ENCODE measurements at places on chromosomes 3 and 15.

DNA sequence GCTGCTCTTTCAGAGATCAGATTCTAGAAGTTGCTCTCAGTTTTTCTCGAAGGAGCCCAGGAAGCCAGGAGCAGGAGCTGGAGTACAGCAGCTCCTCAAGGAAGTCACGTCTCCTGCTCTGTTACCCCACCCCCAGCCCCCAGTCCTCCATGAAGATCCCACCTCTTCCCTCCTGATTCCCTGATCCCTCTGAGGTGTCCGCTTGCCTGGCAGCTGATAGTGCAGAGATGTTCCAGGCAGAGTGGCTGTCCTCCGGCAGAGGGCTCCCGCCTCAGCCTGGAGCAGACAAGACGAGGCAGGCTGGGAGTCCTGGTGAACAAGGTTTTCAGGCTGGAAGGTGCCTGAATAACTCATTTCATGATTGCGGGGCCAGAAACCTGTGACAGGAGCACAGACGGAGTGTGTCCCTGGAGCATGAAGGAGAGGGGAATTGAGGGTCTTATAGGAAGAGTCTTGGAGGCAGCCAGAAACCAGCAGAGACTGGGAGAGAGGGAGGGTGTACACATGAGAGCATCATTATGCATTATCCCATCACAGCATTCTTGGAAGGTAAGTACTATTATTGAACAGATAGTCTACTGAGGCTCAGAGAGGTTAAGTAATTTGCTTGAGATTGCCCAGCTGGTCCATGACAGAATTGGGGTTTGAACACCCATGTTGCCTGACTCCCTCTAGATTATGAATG is 1.2 kb downstream of the HRH1 start:
- DNase-seq: peak; percentile 86

DNA sequence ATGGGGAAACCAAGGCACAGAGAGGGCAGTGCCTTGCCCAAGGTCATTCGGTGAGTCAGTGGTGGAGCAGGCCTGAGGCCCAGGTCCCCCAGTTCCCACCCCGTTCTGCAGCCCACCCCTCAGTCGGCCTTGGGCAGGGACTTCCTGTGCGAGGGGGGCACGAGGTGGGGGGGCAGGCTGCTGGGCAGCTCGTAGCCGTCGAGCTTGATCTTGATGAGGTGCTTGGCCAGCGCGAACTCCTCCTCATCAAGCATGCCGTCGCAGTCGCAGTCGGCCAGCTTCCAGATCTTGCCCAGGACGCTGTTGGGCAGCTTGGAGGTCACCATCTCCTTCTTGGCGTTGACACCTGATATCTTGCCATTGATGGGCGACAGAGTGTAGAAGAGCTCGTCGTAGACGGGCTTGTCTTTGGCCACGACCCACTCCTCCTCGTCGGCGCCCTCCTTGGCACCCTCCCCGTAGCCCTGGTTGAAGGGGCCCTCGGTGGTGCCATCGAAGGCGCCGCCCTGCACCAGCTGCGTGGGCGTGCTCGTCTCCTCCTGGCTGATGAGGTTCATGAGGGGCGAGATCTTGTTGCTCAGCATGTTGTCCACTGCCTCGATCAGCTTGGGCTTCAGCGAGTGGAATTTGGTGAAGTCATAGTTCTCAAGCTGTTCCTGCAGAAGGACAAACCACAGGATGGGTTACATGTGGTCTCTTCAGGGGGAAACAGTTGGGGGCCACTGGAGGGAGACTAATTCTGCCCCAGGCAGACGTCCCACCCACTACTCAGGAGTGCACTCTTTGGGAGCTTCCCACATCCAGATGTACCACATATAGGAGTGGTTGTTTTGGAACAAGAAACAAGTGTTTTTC is 6.9 kb upstream of the SPTBN5 start:
- DNase-seq: no peak

DNA sequence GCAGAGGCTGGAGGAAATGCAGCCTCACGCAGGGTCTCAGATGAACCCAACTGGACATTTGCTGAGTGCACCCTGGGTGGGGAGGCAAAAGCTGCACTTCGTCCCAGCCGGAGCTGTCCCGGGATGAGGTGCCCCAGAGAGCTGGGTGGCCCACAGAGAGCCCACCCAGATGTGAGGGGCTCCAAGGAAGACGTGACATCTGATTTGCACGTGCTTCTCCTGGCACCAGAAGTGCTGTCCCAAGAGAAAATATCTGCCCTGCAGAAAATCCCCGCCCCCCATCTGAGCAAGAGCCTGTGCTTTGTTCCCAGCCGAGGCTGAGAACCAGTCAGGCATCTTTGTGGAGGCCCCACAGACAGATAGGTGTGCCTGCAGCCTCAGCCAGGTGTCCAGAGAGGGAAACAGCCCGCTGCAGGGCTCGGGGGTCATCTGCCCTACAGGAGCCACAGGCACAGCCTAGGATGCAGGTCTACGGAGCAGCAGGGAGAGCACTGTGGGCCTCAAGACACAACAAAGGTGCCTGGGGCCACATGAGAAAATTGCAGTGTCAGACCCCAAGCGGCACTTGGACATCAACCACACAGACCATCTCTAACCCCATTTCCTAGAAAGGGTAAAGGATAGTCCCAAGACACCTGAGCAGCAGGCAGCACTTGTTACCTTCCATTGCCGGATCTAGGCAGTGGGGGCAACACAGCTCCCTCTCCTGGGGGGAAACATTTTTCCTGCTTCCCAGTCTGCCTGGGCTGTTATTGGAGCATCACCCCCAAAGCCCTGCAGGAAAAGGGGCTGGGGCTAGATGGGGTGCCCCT is 5.8 kb downstream of the TMIE start:
- DNase-seq: no peak

DNA sequence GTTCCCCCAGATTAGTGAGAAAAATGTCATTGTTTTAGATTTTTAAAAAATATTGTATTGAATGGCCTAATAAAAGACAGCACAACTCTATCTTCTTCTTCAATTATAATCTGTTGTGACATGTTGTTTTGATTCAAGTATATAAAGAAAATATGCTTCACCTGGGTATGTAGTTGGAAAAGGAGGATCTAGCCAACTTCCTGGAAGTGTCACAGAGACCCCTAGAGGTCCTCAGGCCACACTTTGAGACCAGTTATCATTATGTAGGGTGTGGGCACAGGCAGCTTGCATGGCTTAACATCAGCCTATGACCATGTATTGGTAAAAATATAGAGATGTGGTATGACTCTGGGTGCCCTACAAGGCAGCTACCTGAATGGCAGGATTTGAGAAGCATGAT is 14.7 kb upstream of the RYR3 start:
- no peak for DNase-seq

DNA sequence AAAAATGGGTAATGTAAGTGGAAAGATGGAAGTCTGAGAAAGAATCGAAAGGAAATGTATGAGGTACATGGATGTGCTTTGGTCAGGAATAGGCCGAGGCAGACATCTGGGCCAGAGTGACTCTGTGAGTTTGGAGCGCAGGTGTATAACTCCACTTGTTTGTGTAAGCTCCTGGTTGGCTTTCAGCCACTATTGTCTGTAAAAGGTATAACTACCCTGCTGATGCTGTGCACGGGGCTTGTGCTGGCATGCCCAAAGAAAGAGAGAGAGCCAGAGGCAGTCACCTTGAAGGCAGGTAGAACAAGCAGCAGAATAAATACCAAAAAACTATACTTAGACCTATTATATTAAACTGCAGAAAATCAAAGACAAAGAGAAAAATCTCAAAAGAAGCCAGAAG is 32.7 kb upstream of the CD96 start:
- no peak for DNase-seq

- DNase-seq: no peak
Observed at GRCh38 chr3:177579419-177579818, 382.1 kb upstream of the TBL1XR1 start.

DNA sequence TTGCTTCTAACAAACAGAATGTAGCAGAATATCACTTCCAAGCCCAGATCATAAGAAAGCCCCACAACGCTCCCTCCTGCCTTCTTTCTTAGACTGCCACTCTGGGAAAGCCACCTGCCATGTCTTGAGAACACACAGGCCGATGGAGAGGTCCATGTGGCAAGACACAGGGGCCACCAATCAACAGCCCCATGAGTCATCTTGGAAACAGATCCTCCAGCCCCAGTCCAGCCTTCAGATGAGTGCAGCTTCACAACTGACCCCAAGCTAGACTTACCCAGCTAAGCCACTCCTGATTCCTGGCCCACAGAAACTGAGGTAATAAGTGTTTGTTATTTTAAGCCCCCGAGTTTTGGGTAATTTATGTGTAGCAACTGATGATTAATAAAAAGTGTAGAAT is 39.7 kb downstream of the PTH1R start:
- no peak for DNase-seq

DNA sequence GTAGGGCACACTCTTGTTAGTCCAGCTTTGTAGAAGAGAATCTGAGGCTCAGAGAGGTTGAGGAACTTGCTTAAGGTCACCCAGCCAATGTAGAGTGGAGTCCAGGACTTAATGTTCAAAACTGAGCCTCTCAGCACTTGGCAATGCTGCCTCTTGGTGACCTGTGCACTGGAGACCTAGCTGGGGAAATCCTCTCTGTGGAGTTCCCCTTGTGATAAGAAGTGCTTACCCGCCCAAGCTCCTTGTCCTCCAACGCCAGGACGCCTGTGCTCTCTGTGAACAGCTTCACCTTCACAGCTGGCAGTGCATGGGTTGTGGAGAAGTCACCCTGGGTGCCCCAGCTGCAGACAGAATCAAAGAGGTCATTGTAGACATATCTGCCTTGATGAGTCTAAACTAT is 219.1 kb upstream of the FEZF2 start:
- DNase-seq: no peak

- DNase-seq: no peak
Observed at GRCh38 chr15:38885471-38885952, 320.9 kb upstream of the RASGRP1 start.

GRCh38 chr3:45841420-45841756 is 531 bp downstream of the LZTFL1 start:
- peak; percentile 33 for DNase-seq

GRCh38 chr3:107307205-107307604 is 70.0 kb upstream of the CCDC54 start:
- DNase-seq: no peak

GRCh38 chr3:193387596-193387995 is 9.0 kb upstream of the ATP13A5 start:
- no peak for DNase-seq

DNA sequence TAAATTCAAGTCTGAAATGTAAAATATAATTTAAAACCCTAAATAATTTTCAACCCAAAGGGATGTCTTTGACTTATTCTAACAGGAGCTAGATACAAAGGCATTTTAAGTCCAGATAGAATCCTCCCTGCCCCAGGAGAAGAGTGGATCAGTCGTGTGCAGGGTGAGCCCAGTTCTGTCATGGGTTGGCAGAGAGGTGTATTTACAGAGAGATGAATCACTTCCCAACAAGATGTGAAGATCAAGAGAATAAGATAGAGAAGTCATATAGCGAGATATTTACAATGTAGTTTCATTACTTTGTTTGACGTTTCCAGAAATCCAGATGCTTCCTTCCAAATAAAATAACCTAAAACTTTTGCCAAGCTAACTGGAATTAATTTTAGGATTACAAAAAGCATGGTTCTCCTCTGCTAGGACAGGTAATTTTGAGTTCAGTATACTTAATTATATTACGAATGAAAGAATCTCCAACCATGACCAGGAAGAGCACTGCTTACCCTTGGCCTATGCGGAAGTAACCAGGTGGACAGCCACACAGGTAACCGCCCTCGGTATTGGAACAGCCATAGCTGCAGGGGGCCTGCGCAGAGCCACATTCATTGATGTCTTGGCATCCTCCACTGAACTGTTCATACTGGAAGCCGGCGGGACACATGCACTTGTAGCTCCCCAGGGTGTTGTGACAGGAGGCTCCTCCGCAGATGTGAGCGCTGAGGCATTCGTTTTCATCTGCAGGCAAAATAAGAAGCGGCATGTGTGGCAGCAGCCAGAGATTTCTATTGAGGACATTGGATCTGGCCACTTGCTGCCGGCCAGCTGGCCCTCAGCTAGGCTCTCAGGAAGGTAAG is 84.0 kb downstream of the DUT start:
- DNase-seq: peak; percentile 34

DNA sequence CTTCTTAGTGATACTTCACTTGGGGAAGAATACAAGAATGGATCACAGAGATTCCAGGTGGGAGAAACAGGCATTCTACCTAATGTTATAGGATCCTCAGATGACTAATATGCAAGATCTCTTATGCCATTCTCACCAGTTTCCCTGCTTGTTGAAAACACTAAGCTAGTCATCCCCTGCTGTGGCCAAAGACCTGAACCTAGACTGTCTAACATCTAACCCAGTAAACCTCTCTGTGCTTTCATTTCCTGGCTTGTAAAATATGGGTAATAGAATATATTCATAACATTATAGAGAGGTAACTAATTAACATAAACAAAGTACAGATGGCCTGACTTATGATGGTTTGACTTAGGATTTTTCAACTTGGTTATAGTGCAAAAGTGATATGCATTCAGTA is 776.3 kb downstream of the TUSC7 start:
- no peak for DNase-seq

DNA sequence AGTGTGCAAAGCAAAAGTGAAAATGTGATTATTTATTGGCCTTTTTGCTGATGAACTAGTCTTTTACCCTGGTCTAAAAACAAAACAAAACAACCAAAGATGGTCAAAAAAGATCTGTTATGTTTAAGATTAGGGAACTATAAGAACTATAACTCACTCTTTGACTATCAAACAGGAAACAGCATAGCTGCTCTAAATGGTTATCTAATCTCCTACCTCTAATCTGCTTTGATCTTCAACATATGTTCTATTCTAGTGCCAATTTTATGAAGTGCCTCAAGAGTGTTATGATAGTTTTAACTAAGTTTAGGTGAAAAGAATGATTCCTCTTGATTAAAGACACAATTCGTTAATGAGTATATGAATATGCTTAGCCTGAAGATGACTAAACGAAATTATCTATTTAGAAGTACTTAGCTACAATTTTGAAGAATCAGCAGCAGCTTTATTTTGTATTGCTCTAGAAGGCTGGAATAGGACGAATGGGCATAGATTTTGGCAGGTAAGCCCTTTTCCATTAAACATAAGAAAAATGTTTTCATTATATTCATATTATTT is 46.0 kb downstream of the SETD2 start:
- DNase-seq: no peak

- no peak for DNase-seq
Observed at GRCh38 chr15:52462806-52463360, 65.8 kb downstream of the MYO5A start.

DNA sequence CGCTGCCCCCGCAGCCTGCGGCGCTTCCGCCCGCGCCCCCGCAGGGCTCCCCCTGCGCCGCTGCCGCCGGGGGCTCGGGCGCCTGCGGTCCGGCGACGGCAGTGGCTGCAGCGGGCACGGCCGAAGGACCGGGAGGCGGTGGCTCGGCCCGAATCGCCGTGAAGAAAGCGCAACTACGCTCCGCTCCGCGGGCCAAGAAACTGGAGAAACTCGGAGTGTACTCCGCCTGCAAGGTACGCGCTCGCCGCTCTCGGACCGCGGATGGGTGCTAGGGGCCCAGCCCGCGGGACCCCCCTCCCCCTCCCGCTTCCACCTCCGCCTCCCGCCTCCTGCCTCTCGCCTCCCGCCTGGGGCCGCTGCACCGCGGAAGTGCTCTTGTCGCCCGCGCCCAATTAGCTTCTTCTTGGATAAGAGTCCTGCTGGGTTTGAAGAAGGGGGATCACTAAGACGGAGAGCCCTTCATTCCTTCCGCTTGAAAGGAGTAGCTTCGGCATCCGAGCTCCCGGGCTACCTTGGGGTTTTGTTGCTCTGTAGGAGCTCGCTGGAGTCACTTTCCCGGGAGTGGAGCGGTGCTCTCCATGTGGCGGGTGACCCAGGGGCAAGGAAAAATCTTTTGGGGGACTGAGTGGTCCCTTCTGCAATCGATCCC is 426 bp downstream of the KAT2B start:
- peak; percentile 76 for DNase-seq

GRCh38 chr15:97874139-97874538 is 86.4 kb upstream of the ARRDC4 start:
- DNase-seq: no peak

- peak; percentile 63 for DNase-seq
Observed at GRCh38 chr15:80173022-80173759, 20.4 kb downstream of the FAH start.

Measured in AG20443 (cell line).